MM.1S (cell line): ENCODE measurements at places on chromosomes 16 and 17.

DNA sequence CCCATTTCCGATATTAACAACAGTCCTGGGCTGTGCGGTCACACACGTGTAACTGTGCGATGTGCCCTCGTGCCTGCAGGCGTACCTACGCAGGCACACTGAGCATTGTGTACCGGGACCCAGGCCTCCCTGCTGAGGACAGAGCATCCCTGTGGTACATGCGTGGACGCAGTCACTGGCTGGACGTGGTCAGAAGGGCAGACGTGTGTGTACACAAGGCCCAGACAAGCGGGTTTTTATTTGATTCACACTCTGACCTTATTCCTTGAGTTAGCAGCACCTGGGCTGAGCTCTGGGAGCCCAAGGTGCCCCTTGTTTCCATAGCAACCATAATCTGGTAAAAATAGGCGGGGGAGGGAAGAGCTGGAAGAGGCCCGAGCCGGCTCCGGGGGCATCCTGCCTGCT lies 19.5 kb downstream of the RAP1GAP2 start:
- no peak for DNase-seq

GRCh38 chr16:27335349-27336053 lies 21.7 kb downstream of the IL4R start:
- DNase-seq = no peak

DNA sequence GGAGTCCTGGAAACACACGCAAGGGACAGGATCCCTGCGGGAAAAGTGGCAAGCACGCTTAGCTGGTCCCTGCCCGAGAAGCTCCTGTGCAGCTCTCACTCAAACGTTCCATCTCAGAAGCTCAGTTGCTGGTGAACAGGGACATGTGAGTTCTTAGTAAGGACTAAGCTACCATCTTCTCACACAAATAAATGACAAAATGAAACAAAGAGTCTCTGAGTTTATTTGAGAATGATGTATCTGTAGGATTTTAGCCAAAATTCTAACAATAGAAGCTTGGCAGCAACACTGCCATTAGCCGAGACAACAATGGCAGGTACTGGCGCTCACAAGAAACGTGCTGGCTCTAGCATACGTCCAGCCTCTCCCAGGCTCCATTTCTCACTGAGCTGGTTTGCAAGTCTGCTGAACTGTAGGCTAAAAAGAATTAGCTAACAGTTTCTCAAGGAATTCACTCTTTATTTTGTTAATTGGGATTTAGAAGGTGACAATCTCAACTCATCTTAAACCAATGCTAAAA lies 90.2 kb downstream of the VPS53 start:
- no peak for DNase-seq

DNA sequence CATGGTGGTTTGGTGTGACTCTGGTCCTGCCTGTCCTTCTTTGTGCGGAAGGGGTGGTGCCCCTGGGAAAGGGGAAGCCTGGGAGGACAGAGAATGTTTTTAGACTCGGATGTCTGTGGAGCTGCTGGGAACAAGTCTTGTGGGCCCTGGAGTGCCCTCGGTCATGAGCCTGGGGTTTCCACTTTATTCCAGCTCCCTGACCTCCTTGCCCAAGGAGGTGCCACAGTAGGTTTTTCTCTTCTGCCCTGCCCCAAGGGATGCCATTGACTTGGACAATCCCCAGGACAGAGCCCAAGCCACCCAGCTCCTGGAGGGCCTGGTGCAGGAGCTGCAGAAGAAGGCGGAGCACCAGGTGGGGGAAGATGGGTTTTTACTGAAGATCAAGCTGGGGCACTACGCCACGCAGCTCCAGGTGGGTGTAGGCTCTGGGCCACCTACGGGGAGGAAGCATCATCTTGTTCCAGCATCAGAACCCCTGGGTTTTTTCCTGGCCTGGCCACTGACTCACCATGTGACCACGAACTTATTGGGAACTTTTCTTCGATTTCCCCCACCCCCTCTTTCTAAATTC lies 1.4 kb downstream of the STAT5A start:
- DNase-seq = no peak

DNA sequence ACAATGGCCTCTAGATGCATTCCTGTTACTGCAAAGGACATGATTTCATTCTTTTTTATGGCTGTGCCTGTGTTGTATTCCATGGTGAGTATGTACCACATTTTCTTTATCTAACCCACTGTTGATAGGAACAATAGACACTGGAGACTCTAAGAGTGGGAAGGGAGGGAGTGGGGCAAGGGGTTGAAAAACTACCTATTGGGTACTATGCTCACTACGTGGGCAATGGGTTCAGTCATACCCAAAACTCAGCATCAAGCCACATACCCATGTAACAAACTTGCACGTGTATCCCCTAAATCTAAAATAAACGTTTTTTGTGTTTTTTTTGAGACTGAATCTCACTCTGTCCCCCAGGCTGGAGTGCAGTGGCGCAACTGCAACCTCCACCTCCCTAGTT lies 47.1 kb upstream of the SCNN1B start:
- DNase-seq = no peak

DNA sequence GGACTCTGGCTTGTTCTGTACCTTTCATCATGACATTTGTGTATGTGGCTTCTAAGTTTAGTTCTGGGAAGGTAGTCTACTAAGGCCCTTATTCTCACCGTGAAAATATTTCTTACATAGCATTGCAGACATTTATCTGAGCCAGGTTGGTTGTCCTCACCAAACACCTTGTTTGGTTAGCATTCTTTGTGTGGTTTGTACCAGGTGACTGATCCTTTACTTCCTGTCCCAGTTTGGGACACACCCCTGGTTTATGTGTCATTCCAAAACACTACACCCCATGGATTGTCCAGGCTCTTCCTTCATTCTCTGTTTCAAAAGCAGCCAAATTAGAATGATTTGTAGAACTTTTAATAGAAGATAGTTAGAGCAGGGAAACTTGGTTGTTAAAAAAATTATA lies 23.2 kb upstream of the DUSP14 start:
- DNase-seq = no peak

GRCh38 chr17:32239456-32239855 lies 26.2 kb upstream of the RHBDL3 start:
- DNase-seq = no peak

DNA sequence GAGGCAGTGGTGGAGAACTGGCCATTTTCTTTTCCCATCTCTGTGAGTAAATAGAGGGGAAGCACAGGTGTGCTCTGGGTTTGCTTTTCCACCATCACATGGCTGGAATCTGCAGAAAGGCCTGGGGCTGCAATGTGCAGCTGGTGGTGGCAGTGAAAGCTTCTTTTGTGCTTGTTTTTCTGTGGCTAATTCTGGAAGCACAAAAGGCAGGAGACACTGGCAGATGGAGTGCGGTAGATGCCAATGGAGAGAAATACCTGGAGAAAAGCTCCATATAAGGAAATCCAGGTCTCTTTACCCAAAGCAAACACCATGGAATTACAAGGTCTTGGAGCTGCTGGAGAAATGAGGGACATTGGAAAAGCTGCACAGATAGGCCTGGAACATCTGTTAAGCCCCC lies 146.9 kb downstream of the HAPSTR1 start:
- DNase-seq = no peak

DNA sequence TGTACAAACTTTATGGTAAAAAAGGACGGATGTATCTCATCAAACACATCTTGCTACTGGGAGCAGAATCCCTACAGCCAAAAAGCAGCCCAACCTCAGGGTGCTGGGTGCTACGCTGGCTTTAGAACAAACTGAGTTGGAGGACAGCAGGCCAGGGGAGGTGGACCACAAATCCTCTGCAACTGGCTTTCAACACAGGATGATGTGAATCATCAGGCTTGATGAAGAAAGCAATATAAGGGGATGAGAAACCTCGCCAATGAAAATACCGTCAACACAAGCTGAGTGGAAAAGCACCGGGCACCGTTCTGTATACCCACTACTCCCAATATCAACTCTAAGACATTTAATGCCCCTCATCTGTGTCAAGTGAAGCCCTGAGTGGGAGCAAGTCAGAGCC lies 14.3 kb downstream of the HBQ1 start:
- no peak for DNase-seq
